Smooth muscle cell of bladder (primary cell): ENCODE measurements at places on chromosomes 2 and 18. TPM values are rescaled to one million over a fixed set of nuclear protein-coding genes. Genes with fewer than 3 reads are reported as not detected.

FOXI3 gene
- not detected in 2 replicates for total RNA-seq

CCNYL1 gene
- 6.4 and 6.7 TPM in 2 replicates for total RNA-seq

GPR39 gene
- total RNA-seq = 0.28 TPM in 2 replicates

TM4SF20 gene
- total RNA-seq = under 0.01 and 0.09 TPM in 2 replicates

HAUS1 gene
- 19.9 and 21.1 TPM in 2 replicates for total RNA-seq

C2orf80 gene
- total RNA-seq = not detected in 2 replicates

ASNSD1 gene
- 53.3 and 71.1 TPM in 2 replicates for total RNA-seq

SPC25 gene
- total RNA-seq = 0.28 and 0.43 TPM in 2 replicates

TRAF3IP1 gene
- 9.9 and 11.9 TPM in 2 replicates for total RNA-seq

KATNAL2 gene
- 3.4 and 3.6 TPM in 2 replicates for total RNA-seq

SCG2 gene
- total RNA-seq = 2.1 and 3.3 TPM in 2 replicates

FHOD3 gene
- total RNA-seq = 6.1 and 16.9 TPM in 2 replicates

FAP gene
- total RNA-seq = 148 and 197 TPM in 2 replicates

MOB1A gene
- 74.5 and 85.6 TPM in 2 replicates for total RNA-seq

BARD1 gene
- total RNA-seq = 11.5 and 29.2 TPM in 2 replicates

GPAT2 gene
- total RNA-seq = 2.3 and 3.1 TPM in 2 replicates

NT5DC4 gene
- not detected in 2 replicates for total RNA-seq

RUFY4 gene
- not detected in 2 replicates for total RNA-seq

NEU2 gene
- not detected in 2 replicates for total RNA-seq

SCN9A gene
- 7.8 and 11.6 TPM in 2 replicates for total RNA-seq
